ENCODE measurements at places on chromosomes 5 and 9.
A peak's percentile ranks its signal among the peaks of the same experiment; 100 is the strongest.

DNA sequence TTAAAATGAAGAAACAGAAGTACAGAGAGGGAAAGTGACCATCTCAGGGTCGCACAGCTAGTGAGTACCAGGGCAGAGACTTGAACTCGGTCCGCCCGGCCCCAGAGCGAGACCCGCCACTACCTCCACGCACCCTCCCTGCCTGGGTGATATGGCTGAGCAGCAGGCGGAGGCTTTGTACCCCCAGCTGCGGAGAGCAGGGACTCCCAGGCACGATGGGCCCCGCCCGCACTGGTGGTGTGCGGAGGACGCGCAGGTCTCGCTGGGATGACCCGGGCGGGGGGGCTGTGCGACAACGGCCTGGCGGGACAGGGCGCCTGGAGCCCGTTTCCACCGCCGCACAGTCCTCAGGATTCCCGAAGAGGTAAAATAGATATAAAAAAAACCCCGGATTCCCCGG, 64.7 kb upstream of the LARP1 start:
- H3K4me3 ChIP-seq = no peak overlapping the region
- no peaks in the 10 kb centered on the region for H3K36me3 ChIP-seq
- no peaks in the 10 kb centered on the region for H3K27me3 ChIP-seq
- no peak for DNase-seq
- no peak overlapping the region for H3K27ac ChIP-seq

DNA sequence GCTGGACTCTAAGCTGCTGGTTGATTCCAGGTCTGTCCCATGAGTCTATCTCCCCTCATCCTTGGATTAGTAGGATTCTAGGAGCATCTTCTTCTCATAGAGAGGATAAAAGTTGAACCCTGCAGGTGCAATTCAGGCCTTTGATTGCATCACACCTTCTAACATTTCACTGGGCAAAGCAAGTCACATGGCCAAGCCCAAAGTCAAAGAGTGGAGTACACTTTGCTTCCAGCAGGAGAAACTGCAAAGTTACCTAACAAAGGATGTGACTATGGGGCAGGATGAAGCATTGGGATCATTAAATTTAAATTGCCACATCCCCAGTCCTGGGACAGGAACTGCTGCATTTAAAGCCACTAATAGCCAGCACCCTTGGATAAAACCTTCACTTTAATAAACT, 51.0 kb upstream of the EGFLAM start:
- no peaks in the 10 kb centered on the region for H3K27me3 ChIP-seq
- no peak for DNase-seq
- no peaks in the 10 kb centered on the region for H3K36me3 ChIP-seq

GRCh38 chr9:22373636-22374035, 73.0 kb upstream of the DMRTA1 start:
- no peak for DNase-seq
- no peak overlapping the region for H3K27ac ChIP-seq
- H3K4me3 ChIP-seq = no peak overlapping the region
- H3K36me3 ChIP-seq = no peaks in the 10 kb centered on the region
- H3K27me3 ChIP-seq = no peaks in the 10 kb centered on the region

DNA sequence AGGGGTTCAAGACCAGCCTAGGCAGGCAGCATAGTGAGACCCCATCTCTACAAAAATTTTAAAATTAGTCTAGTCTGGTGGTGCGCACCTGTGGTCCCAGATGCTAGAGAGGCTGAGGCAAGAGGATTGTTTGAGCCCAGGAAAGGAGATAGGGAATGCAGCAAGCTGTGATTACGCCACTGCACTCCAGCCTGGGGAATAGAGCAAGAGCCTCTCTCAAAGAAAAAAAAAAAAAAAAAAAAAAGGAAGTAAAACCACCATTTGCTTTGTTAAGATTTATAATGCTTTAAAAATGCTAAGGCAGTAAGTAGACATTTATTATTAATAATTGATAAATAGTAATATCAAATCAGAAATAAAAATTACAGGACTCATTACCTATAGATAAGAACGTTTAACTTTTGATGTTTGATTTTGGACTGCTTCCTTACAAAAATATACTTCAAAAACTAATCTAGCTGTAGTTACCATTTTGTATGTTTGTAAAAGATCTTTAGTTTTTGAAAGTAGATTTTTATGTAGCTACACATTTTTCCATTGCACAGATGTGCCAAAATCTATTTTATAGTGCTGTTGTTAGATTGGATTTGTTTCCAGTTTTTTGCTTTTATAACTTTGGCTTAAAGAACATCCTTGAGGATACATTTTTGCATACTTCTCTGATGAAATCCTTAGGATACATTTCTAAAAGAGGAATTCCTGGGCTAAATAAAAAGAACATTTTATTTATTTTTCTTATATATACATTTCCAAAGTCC, 86.4 kb downstream of the INIP start:
- no peak overlapping the region for H3K4me3 ChIP-seq
- H3K36me3 ChIP-seq = no peaks in the 10 kb centered on the region
- H3K27ac ChIP-seq = no peak overlapping the region
- no peaks in the 10 kb centered on the region for H3K27me3 ChIP-seq
- no peak for DNase-seq
- peaks cover 5% of the 10 kb centered on the region for H3K4me1 ChIP-seq

DNA sequence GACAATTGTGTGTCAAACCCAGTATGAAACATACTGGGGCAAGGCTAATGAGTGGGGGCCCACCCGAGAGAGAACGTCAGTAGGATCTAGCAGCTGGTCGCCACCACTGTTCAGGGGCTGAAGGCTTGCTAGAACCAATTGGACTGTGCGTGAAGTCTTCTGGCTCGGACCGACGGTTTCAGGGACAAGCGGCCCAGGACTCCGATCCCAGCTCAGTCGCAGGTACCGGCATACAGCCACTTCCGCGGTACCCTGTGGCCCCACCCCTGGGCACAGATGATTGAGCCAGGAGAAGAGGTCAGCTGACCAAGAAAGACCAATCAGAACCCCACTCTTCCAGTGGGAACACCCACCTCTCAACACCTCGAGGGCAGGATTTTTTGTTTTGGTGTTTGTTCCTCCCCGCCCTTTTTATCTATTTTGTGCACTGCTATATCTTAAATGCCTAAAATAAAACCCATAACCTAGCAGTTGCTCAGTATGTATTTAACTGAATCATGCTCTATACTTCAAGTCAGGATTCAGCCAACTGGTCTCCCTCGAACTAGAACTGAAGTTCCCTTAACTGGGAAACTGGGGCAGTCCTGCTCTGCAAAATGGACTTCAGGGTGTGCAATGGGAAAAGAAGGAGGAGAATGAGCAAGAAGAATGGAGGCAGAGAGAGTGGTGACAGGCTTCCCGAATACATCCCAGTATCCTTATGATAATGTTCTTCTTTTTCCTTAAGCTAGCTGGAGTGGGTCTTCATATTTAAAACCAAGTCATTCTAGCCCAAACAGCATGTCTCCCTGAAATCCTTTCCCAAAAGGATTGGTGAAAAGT, 21.1 kb upstream of the CPEB4 start:
- no peaks in the 10 kb centered on the region for H3K36me3 ChIP-seq
- peak; percentile 62 for DNase-seq

- H3K36me3 ChIP-seq = no peaks in the 10 kb centered on the region
- no peaks in the 10 kb centered on the region for H3K27me3 ChIP-seq
- no peak overlapping the region for H3K4me3 ChIP-seq
- no peak for DNase-seq
Observed at GRCh38 chr9:98333703-98334582, 78.5 kb upstream of the TBC1D2 start.
